ENCODE measurements at places on chromosomes 5 and 9.

GRCh38 chr5:107383414-107383813, 287.3 kb downstream of the EFNA5 start:
- DNase-seq, result no peak

GRCh38 chr5:84281383-84281782, 103.3 kb downstream of the EDIL3 start:
- DNase-seq, result no peak

GRCh38 chr9:14530366-14530765, 162.9 kb downstream of the ZDHHC21 start:
- no peak for DNase-seq

- no peak for DNase-seq
Measured at GRCh38 chr9:33884856-33885701, 68.1 kb downstream of the UBE2R2 start.

- no peak for DNase-seq
Measured at GRCh38 chr5:145443366-145443765, 391.8 kb downstream of the PRELID2 start.

GRCh38 chr9:37678789-37679273, 28.1 kb downstream of the FRMPD1 start:
- DNase-seq, result no peak

GRCh38 chr9:100213730-100214477, 114.9 kb downstream of the INVS start:
- DNase-seq, result no peak

GRCh38 chr9:82957529-82958379, 105.2 kb downstream of the RASEF start:
- DNase-seq, result no peak

DNA sequence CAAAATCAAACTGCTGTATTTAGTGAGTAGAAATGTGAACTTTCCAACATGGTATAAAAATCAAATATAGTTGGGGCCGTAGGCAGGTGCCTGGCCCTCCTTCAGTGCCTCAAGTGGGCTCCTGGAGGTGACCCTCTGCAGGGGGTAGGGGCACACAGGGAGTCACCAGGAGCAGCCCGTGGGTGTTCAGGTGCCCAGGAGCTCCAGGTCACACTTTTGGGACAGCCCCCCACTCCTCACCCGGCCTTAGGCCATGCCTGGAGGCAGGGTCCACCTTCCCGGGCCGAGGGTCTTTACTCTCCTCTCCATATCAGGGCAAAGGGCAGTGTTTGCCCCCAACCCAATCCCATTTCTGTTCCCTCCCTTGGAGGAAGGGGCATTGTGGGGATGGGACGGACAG, 108.0 kb upstream of the MTAP start:
- no peak for DNase-seq

DNA sequence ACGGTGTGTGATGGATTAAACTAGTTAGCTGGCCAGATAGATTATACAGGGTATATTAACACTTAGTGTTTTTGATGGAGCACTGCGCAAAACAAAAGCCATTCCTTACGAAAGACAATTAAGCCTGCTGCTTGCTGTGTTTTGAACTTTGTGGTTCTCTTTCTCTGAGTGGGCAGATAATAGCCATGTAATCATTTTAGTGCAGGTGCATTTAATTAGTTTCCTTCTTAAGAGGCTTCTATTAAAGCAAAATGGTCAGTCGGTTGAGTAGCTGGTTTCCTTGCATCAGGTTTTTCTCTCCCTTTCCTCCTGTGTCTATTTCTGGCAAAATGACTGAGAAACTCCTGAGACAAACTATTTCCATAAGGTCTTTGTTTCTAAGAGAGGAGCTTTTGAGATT, 512.5 kb downstream of the DMAC1 start:
- DNase-seq, result no peak

DNA sequence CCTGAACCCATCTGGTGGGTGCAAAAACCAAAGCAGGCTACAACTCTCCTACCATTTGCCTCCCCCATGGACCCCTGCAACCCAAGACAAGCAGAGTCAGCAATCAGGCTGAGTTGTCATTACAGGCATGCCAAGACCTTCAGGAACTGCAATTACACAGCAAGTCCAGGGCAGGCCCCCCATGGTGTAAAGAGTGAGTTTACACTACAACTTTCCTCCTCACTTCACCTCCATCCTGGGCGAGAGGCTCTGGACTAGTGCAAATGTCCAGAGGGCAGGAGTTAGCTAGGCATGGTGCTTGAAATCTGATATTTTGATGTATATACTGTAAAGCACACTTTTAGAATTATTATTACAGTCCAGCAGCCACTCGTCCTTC, 7.0 kb upstream of the P4HA2 start:
- DNase-seq, result peak; percentile 21

- no peak for DNase-seq
Measured at GRCh38 chr9:70347046-70347445, 67.4 kb downstream of the KLF9 start.

GRCh38 chr5:60492958-60493357, 207.0 kb downstream of the DEPDC1B start:
- no peak for DNase-seq

DNA sequence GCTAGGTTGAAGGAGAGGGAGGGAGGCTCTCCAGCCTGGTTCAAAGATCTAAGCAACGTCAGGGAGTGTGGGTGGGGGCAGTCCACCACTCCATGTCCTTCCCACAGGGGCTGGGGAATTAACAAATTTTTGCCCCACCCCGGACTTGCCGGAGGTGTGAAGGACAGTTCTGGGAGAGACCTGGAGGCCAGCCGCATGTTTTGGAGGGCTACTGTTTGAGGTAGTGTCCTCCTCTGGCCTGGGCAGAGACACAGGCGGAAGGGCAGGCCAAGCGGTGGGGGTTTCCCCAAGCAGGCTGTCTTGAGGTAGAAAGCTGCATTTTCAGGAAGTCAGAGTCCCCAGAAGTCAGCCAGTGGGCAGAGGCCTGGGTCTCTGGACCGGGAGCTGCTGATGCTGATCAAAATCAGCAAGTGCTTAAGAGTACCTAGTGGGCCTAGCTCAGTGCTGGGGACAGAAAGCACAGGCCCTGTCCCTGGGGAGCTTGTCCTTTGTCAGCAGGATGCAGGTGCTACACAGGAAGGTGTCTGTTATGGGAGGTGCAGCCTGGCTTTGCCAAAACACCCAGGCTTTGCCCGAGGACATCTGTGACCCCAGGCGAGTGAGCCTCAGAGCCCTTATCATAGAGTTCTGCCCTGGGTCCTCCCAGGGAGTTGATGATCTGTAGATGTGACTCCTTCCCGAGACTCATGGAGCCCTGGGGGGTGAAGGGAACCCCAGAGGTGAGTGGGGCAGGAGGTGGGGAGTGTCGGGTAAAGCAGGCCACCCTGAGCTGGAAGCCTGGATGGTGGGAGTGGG, 18.5 kb downstream of the JADE2 start:
- DNase-seq, result no peak

DNA sequence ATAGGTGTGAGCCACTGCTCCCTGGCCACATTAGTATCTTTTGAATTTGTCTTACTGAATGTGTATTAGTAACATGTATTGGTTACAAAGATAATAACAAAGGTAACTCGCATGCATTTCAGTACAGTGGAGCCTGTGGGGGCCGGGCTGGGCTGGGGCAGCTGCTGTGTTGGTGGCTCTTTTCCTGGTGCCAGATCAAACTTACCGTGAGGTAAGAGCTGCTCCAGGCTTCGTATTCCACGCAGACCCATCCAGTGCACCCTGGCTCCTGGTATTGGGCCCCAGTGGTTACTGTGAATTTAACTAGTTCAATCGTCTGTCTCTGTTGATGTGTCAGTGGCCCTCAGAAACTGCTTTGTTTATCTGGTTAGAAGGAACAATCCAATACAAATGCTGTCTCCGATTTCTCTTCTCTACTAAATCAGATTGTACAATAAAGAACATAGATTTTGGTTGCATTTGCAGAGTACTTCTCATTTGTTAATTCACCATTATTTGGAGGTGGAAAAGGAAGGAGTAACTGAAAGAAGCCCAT, 15.6 kb downstream of the PRRC2B start:
- DNase-seq, result no peak

DNA sequence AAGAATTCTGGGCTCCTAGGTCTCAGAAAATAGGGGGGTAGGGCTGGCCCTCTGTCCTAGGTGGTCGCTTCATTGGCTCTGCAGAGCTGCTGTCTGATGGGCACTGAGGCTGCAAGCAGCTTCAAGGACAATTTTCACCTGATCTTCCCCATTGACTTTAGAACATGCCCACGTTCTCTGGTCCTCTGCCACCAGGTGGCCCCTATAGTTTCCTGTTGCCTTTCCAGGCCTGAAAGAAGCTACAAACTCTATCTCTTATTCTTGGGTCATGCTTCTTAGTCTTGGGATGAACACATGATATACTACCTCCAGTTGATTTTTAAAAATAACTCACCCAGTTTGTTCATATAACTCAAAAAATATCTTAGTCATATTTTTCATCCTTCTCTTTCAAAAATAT, 26.3 kb downstream of the SPZ1 start:
- DNase-seq, result no peak

DNA sequence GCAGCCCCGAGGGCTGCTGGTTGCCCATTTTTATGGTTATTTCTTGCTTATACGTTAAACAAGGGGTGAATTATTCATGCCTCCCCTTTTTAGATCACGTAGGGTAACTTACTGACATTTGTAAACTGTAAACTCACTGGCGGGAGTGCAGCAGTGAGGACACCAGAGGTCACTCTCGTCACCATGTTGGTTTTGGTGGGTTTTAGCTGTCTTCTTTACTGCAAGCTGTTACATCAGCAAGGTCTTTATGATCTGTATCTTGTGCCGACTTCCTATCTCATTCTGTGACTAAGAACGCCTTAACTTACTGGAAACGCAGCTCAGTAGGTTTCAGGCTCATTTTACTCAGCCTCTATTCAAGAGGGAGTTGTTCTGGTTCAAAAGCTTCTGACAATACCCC, 155.0 kb upstream of the PRDM9 start:
- peak; percentile 46 for DNase-seq

- DNase-seq, result no peak
Measured at GRCh38 chr9:90851444-90851843, 49.8 kb downstream of the SYK start.

- DNase-seq, result no peak
Measured at GRCh38 chr5:143740956-143741355, 71.0 kb upstream of the HMHB1 start.

DNA sequence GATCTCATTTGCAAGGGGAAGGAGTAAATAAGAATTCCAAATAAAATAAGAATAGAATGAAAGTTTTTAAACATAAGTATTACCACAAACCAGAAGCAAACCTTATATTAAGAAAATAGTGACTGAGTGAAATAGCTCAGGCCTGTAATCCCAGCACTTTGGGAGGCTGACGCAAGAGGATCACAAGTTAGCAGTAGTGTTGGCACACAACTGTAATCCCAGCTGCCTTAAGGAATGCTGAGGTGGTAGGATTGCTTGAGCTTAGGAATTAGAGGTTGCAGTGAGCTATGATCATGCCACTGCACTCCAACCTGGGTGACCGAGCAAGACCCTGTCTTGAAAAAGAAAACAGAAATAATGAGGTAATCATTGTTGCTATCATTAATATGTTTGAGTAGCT, 47.0 kb downstream of the APC start:
- DNase-seq, result no peak

- no peak for DNase-seq
Measured at GRCh38 chr5:5617024-5617423, 194.5 kb downstream of the ICE1 start.

GRCh38 chr5:65356274-65356673, 125.4 kb downstream of the ADAMTS6 start:
- DNase-seq, result no peak

DNA sequence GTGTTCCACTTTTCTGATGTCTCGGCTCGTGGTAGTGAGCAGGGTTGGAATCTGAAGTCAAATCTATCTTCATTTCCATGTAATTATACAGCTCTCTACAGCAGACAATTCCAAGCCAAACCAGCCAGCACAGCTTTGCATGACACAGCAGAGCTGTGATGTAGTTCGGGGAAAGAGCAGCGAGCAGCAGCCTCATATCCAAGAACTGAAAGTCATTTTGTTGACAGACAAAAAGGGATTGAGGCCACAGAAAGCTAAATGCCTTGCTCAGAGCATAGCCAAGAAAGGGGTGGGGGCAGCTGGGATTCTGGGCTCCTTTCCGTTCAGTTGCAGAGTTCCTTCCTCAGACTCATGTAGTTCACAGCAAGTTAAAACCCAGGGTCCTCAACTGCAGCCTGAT, 32.1 kb downstream of the LCP2 start:
- DNase-seq, result no peak

DNA sequence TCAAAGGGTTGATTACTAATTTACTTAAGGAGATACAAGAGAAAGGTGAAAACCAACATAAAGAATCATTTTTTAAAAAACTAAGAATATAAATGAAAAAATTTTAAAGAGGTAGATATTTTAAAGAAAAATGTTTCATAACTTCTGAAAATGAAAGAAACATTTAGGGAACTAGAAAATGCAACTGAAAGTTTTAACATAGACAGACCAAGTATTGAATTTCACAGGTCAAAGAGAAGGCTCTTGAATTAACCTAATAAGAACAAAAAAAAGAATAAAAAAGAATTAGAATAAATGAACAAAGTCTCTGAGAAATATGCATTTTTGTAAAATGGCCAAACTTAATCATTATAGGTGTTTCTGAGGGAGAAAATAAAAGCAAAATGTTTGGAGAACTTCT, 16.1 kb upstream of the FAM174A start:
- DNase-seq, result no peak

Data from ecto neural progenitor cell (in vitro differentiated cells).